Activated naive CD8-positive, alpha-beta T cell treated with anti-CD3 and anti-CD28 coated beads for 36 hours (primary cell): ENCODE measurements at places on chromosomes 16 and 17. TPM values are rescaled to one million over a fixed set of nuclear protein-coding genes. Genes with fewer than 3 reads are reported as not detected.

Gene ACSM2A
- not detected for total RNA-seq

Gene PTGES3L
- total RNA-seq = 1.8 TPM

Gene CPNE7
- total RNA-seq = 5.7 TPM

DNA sequence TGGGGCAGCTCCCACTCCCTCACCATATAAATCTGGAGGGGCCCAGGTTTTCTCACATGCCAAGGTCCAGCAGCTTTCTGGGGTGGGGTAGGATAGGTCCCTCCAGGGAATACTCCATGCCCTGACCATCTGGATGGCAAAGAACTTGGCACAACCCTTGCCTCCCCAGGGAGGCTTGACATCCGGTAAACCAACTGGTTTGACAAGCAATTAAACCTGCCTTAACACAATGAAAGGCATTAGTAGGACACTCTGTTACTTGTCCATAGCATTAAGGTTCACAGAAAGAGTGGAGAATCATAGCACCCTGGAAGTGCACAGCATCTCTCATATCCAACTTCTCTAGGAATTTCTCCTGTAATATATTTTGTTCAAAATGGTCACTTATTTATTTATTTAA is 63.9 kb upstream of the MAF start:
- DNase-seq = no peak

- DNase-seq = no peak
These were observed 4.5 kb upstream of the SLC5A11 start for GRCh38 chr16:24841291-24841690.

- DNase-seq = no peak
These were observed 174.2 kb downstream of the SEC14L1 start for GRCh38 chr17:77315010-77315409.

GRCh38 chr16:68806422-68806821 is 36.9 kb upstream of the TANGO6 start:
- DNase-seq = no peak

DNA sequence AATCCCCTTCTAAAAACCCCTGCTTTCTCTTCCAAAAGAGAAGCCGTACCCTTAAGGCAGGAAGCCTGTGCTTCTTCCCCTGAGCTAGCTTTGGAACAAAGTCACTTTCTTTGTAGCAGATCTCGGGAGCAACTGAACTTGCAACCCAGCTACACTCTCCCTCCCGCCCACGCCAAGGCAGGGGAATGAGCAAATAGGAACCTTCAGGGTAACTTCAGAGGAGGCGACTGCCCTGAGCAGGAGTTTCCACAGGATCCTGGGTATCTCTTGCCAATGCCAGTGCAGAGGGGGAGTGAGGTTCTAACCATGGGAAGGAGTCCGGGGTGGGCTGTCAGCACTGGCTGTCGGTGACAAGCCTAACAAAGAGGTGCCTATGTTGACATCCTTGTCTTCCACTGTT is 5.9 kb upstream of the PIRT start:
- no peak for DNase-seq

DNA sequence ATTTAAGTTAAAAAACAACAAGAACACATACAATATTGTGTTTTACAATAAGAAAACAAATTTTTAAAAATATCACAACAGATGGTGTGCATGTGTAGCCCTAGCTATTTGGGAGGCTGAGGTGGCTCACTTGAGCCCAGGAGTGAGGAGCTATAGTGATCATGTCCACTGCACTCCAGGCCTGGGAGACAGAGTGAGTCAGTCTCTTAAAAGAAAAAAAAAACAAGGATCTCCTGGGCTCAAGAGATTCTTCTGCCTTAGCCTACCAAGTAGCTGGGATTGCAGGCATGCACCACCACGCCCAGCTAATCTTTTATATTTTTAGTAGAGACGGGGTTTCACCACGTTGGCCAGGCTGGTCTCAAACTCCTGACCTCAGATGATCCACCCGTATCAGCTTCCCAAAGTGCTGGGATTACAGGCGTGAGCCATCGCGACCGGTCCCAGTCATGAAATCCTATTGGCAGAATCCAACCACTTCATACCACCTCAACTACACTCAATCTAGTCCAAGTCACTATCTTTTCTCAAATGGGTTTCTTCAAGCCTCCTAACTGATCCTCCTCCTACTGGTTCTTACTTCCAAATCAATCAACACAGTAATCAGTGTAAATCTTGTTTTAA is 55.0 kb downstream of the STH start:
- DNase-seq = no peak
